Activated CD4-positive, CD25-positive, alpha-beta regulatory T cell treated with anti-CD3 and anti-CD28 coated beads, Interleukin-2, amount 50 U/mL, for 72 hours (primary cell): ENCODE measurements at places on chromosomes 2 and 18.

DNA sequence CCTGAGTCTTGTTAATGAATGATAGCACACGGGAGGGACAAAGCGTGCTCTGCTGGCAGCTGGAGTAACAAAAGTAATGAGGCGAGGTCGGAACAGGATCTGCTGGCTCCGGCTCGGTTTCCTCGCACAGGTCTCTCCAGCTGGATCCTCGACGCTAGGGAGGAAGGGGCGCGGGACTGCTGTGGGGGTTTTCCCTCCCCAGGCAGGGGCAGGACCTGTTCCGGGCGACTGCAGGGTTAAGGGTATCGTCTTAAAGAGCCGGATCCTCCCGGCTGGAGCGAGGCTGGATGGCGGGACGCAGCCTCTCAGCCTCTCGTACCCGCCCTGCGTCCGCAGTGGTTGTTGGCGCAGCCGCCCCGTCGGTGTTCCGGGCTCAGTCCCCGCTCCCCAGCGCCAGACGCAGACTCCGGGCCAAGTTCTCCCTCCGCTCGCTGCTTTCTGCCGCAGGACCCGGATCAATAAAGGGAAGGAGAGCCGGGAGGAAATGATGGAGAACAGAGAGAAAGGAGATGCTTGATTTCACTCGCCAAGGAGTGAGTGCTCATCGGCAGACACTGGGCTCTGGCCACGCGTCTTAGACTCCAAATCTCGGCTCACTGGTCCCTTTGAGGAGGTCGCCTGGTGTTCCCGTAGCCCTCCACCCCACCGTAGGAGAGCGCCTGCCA, 1.1 kb upstream of the LIPG start:
- no peak for DNase-seq

DNA sequence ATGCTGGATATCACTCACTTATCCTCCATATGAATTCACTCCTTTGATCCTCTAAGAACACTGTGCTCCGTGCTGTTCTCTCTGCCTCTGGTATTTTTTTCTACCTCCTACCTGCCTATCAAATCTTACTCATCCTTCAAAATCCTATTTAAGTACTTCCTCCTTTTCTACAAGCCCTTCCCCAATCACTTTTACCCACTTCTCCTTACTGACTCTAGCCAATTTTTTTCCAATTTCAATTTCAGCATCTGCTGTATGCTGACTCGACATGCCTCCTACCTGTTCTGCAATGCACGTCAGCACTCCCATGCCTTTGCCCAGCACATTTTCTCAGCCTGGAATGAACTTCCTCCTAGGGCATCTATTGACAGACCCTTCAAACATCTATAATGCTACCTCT, 37.3 kb upstream of the LNPK start:
- no peak for DNase-seq

- DNase-seq = no peak
These were observed 33.3 kb downstream of the TMEM37 start for GRCh38 chr2:119464981-119465380.

DNA sequence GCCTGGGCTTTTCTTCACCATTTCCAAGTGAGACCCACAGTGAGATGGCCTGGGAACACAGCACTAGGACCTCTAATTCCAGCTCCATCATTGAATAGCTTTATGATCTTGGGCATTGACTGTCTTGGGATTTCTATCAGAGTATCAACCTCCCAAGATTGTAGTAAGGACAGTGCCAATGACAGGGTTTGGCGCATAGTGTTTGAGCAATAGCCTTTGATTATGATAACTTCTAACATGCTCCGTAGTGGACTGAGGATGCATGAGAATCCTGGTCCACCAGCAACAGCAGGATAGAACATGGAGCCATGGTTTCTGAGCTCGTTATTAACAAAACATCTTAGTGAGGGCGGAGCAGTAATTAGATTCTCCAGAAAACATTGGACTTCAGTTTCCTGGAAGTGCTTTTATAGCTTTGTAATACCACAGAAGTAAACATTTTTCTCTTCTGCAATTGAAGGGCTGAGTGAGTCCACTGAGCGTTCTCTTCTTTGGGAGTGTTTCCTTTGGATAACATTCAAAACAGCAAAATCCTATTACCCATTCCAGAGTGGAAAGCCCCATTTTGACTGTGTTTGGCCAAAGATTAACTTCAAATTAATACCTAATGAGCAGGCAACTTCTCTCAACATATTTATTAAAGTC, 63.7 kb downstream of the IL1R2 start:
- no peak for DNase-seq

GRCh38 chr2:201781557-201782051, 871 bp upstream of the ALS2 start:
- DNase-seq = peak; percentile 30

DNA sequence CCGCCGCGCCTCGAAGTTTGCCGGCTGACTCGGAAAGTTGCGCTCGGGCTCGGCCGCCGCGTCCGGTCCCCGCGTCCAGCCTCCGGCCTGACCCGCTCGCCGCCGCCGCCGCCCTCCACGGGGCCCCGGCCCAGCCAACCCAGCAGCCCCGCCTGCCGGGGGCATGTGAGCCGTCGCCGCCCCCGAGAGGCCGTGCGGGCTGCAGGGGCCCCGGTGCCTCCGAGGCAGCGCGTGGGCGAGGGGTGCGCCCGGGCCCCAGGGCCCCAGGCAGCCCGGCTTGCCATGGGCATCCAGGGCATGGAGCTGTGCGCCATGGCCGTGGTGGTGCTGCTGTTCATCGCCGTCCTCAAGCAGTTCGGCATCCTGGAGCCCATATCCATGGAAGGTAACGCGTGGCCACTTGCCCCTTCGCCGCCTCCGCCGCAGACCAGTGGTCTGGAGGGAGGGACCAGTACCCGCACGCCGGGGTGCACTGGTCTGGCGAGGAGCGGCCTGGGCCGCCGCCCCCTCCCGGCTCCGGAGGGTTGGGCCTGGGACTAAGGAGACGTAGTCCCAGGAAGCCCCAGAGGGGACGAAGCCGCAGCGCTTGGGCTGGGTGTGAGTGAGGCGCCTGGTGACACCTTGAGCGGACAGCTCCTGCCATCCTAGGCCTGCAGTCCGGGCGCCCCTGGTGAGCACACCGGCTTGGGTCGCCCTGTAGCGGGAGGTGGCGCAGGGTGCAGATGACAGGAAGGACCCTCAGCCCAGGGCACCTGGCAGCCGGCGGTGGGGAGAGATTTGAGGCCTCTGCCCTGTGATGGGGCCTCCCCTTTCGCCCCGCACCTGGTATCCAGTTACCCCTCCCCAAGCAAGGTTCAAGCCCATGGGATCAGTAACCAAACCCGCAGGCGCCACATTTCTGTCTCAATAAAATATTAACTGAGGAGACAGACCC, 49.9 kb downstream of the KCNIP3 start:
- no peak for DNase-seq

- no peak for DNase-seq
These were observed 403.5 kb downstream of the SETBP1 start for GRCh38 chr18:45084206-45084605.

- DNase-seq = no peak
These were observed 75.8 kb downstream of the NRP2 start for GRCh38 chr2:205758051-205758450.
